ENCODE measurements at places on chromosomes 12 and 14.

DNA sequence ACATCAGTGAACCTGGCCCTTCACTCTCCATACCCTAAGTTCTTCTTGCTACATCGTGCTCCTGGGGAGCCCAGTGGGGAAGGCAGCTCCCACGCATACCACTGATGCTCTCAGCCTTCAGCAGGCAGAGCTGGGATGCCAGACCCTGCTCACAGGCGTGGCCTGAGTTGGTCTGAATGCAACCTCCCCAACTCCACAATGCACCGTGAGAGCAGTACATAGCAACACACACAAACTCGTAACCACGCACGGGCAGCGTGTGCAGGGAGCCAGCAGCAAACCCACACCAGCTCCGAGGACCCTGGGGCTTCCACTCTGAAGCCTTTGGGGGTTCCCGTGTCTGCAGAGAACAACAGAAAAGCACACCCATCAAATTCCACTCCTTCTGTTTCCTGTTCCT, 37.3 kb downstream of the ANO2 start:
- DNase-seq = no peak

GRCh38 chr14:105711841-105712460, 185.6 kb downstream of the TMEM121 start:
- no peak for DNase-seq

GRCh38 chr14:90558041-90558982, 161.5 kb downstream of the CALM1 start:
- no peak for DNase-seq

GRCh38 chr14:73710737-73711136, 3.4 kb downstream of the PNMA1 start:
- no peak for DNase-seq

DNA sequence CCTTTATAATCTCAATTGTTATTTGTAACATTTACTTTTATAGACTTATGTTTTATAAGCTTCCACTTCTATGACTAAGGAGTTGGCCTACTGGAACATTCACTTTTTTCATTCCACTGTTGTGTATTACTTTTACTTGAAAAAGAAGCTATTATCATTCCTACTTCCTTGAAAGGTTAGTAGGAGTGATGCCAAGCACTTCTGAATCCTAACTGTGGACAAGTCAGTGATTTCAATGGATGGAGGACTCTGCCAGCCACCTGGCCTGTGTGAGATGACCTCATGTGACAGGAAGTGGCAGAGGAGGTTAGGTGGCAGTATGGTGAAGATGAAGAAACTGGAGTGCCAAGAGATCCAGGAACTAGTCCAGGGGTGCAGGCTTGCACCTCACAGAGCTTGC, 46.0 kb downstream of the TECPR2 start:
- no peak for DNase-seq

DNA sequence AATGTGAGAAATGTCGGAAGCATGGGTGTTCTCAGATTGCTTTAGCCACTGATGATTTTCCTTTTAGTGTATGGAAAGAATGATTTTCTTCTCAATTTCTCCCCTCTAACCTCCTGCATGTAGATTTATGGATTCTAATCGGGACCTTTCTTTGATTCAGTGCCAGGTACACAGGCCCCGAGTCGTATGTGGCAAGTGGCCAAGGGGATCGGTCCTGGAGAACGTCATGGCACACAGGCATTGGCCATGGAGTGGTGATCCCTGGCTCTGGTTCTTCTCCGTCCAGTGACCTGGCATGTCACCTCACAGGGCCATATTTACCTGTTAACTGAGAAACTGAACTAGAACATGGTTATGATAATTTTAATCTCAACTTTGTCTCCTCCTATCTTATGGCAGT, 58.1 kb downstream of the ETV6 start:
- no peak for DNase-seq

GRCh38 chr14:61547186-61548069, 147.9 kb upstream of the HIF1A start:
- no peak for DNase-seq

GRCh38 chr14:49691031-49691430, 1.9 kb upstream of the KLHDC1 start:
- DNase-seq = no peak

DNA sequence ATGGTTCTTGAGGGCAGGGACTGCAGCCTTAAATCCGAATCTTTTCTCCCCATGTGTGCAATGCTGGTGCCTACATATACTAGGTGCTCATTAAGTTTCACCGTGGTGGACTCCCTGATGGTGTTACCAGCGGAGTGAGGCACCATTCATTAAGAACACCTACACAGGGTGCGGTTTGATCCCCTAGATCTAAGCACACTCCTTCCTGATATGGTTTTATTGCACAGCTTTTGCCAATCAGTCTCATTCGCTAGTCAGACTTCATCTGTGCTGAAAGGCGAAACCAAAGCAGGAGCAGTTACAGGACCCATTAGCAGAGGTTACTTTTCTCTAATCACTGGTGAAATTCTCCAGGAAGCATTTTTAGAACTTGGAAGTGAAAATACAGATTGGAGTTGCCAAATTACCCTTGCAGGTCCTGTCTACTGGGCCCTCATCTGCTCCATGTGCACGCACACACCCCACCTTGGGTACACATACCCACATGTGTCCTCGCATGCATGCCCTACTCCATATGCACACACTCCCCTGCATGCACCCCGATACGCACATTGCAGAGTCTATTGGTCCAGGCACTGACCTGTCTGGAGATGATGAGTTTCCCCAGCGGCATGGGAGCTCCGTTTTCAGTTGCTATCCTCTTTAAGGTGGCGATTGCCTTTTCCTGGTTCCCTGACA, 58.5 kb downstream of the DAO start:
- no peak for DNase-seq

DNA sequence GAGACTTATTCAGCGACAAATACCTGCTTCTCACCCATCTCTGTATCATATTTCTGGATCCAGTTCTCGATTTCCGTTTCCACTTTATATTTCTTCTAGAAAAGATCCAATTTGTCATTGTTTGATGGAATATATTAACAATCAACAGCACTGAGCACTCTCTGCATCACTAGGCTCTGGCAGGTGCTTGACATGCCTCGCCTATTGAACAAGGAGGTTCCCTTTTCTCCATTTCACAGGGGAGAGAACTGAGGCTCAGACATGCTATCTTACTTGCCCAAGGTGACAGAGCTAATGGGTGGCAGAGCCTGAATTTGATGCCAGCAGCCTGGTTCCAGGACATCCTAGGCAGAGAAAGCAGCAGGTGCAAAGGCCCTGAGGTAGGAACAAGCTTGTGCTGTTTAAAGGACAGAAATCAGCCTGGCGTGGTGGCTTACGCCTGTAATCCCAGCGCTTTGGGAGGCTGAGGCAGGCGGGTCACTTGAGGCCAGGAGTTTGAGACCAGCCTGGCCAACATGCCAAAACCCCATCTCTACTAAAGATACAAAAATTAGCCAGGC, 12.1 kb downstream of the RITA1 start:
- DNase-seq = no peak

GRCh38 chr12:108667349-108667748, 33.7 kb upstream of the SELPLG start:
- no peak for DNase-seq

DNA sequence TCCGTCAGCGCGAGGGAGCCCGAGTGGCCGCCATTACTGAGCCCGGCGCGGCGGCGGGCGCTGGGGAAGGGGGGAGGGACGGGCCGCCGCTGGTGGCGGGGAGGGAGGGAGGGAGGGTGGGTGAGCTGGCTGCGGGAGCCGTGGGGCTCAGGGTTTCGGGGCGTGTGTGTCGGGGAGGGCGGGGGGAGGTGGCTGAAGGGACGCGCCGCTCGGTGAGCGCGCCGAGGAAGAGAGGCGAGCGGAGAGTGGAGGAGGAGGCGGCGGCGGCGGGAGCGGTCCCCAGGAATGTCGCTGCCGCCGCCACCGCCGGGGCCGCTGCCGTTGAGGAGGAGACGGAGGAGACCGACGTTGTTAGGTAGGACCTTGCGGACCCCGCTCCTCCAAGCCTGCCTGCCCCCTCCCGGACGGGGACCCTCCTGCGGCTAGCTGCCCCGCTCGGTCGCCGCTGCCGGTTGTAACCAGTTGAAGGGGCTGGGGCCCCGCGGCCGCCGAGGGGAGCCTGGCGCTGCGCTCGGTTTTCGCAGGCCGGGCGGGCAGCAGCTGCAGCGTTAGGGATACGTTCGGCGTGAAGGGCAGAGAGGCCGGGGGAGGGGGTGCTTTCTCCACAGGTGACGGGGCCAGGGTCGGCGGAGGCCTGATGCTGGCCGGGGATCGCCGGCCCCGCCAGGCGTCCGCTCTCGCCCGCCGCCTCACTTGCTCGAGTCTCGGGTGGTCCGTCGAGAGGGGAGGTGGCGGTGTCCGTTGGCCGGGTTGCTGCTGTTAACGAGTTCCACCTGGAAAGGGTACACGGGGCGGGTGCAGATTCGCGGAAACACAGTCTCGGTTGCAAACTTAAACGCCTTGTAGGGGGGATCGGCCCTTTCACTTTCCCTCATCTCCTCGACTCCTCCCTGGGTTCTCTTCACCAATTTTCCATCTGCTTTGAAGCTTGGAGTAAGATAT, at the start of gene ARHGAP5:
Gene ARHGAP5, plus strand, starts transcription at position 224 of the 942 bp plus-strand sequence. CDS start 13,366 bp downstream, outside the sequence.
- peak; percentile 23 for DNase-seq

DNA sequence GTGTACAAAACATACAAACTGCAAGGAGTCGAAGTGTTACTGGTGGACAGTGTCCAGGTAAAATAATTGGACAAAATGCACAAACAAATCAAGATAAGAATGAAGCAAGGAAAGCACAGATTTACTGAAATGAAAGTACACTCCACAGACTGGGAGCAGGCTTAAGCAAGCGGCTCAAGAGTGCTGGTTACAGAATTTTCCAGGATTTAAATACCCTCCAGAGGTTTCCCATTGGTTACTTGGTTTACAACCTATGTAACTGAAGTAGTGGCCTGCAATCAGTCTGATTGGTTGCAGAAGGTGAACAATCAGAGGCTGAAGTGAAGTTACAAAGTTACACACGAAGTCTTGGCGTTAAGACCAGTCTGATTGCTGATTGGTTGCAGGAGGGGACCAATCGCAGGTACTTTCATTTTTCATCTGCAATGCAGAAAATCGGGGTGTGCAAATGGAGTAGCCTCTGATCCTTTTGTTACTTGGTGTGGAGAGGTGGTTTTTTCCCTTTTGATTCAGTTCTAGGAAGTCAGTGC, 11.6 kb upstream of the SCN8A start:
- DNase-seq = no peak

- no peak for DNase-seq
These were observed 3.1 kb upstream of the WDR89 start for GRCh38 chr14:63644741-63645140.

DNA sequence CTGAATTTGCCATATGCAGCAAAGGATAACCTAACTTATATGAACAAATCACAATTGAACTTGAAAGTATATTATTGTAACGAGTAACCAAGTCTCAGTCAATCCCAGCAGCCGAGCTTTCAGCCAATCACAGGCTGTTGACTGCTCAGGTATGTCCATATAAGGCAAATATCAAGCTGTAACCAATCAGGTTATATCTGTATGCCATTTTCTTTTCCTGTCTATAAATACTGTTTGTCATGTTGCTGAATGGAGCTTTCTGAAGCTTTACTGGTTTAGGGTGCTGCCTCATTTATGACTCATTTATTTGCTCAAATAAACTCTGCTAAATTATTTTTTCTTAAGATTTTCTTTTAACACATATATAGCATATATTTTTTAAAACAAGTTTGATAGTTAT, 1059.5 kb downstream of the GALC start:
- DNase-seq = no peak

DNA sequence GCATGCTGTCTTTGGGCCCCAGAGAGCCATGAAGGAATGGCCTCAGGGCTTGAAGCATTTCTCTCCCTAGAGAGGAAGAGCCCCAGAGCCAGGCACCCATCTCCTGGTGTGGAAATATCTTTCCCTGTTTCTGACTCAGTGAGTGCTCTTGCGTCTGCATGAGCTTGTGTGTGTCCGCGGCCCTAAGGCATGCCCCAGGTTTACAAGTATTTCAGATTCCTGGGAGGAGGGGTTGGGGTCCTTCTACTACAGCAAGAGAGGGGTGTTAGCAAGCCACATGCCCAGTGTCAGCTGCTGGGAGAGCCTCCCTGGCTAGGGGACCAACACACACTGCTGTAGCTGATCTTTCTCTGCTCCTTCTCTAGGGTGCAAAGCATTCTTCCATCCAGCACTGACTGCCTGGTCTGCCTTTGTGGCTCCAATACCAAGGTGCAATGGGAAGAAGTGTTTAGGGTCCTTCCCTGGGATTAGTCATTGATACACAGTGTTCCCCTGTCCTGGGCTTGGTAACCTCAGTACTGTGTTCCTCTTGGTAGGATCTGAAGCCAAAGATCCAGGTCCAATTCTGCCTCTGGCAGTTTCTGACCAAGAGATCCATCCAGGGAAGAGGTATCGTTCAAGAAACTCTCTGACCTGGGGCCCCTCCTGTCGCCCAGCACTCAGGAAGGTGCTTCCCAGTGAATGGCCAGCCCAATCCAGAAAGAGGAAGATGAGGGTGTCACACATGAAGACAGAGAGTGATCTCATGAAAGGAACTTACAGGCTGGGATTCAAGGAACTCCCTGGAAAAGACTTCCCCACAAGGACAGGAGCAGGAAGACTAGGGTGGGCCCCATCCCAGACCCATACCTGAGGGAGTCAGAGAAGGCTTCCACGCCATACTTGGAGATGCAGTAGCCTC, 3.1 kb downstream of the RDH16 start:
- no peak for DNase-seq

GRCh38 chr12:85843606-85844310, 7.5 kb upstream of the RASSF9 start:
- no peak for DNase-seq

GRCh38 chr14:89455412-89455811, 38.4 kb upstream of the FOXN3 start:
- no peak for DNase-seq

GRCh38 chr12:99223579-99223978, 424.0 kb upstream of the GARIN6 start:
- no peak for DNase-seq

DNA sequence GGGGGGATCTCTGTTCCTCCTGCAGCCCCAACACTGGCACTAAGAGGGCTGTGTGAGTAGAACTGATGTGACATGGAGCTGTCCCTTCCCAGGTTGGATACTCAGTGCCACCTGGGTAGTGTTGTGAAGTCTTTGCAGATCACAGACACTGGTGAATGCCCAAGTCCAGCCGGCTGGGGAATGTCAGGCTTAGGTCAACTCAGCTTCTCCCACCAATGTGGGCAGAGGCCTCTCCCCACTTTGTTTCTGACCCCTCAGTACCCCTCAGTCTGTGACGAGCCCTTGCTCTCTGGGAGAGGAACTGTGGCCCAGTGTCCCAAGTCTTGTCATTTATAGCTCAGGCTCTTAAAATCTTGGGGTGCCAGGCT, 11.3 kb downstream of the SLC25A29 start:
- no peak for DNase-seq

- no peak for DNase-seq
These were observed 52.2 kb downstream of the NDUFA12 start for GRCh38 chr12:94951071-94951934.

- DNase-seq = no peak
These were observed 13.4 kb downstream of the NCAPD2 start for GRCh38 chr12:6507102-6507998.

DNA sequence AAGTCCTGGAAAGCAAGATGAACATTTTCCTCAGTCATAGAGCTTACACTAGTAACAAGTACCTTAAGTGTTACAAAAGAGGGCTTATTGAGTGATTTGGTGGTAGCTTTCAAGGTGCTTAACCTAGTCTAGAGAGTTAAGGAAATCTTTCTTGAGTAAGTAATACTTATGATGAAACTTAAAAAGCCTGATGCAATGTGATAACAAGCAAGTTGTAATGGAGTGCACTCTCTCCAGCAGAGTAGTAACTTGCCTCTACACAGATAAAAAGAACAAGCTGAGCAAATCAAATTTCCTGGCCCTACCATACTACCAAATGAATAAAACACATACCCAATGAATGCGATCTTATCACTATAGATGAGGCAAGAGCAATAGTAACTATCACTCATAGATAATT, 639.9 kb upstream of the FBXO33 start:
- no peak for DNase-seq

GRCh38 chr12:117816-118345, 51.3 kb downstream of the IQSEC3 start:
- no peak for DNase-seq

All from HEK293T (cell line).